ENCODE measurements at places on chromosomes 13 and 19.

DNA sequence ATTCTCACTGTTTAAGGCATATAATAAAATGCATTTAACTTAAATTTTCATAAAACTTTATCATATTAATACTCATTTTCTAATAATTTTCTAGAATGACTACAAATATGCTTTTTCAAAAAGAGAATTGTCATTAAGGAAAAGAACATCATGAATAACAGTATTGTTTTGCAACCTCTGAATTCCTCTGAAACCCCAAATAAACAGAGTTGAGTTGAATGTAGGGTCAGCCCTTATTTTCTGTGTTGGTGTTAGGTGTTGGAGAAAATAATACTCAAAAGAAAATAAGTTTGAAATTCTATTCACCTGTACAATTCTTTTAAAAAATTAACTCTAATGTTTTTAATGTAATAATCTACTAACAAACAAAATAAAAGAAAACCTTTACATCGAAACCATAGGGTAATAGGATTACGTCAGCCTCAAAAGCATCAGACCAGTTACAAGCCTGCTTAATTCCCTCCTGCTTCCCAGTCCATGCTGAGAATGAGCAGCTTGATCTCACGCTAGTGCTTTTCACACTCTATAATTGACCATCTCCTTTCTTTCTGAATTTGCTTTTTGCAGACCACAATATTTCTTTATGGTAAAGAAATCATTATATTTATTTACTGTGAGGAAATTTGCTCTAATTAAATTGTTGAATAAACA lies 160.9 kb downstream of the PCDH9 start:
- DNase-seq = no peak

GRCh38 chr19:32876919-32877285 lies 7.3 kb upstream of the SLC7A9 start:
- no peak for DNase-seq

DNA sequence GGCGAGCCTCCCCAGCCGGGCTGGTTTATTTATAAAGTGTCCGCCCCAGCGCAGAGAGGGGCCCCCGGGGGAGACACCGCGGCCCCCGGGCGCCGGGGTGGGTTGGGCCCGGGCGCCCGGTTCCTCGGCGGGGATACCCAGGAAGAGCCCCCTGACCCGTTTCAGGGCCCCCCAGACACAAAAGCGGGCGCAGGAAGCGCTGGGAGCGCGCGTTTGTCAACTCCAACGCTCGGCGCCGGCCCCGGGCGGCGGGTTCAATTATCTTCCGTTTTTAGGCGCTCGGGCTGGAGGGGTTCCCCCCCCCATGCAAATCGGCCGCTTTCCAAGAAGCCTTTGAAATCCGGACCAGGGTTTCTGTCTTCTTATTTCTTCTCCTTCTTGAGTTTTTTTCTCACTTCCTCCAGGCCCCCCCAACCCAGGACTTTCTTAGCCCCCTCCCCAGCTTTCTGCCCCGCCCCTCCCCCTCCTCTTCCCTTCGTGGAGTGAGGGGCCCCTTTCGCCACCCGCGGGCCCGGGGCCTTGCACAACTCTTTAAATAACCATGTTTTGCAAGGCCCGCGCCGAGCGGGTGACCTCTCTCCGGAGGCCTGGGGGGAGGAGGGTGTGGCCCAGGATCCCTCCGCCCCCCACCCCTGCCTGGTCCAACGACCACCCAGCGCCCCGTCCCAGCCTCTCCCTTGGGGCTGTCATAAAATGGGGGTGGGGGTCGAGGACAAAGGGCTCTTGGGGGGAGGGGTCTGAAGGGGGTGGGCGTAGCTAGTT lies 935 bp downstream of the ARID3A start:
- no peak for DNase-seq

GRCh38 chr13:75458696-75459422 lies 23.1 kb downstream of the TBC1D4 start:
- DNase-seq = no peak

DNA sequence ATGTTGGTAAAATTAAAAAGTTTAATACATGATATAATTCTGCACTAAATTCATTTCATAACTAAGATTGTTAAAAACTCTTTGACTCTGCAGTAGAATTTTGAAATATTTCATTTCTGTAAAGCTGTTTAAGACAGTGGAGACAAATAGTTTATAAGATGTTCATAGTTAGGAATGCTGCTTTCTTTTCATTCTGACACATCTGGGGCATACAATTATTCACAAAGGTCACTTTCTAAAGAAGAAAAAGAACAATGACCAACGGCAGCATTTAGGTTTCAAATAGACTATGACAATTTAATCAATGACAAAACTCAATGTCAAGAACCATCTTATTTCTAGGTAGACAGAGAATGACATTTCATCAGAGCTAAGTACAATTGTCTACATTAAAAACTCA lies 1422.1 kb downstream of the PCDH9 start:
- no peak for DNase-seq

DNA sequence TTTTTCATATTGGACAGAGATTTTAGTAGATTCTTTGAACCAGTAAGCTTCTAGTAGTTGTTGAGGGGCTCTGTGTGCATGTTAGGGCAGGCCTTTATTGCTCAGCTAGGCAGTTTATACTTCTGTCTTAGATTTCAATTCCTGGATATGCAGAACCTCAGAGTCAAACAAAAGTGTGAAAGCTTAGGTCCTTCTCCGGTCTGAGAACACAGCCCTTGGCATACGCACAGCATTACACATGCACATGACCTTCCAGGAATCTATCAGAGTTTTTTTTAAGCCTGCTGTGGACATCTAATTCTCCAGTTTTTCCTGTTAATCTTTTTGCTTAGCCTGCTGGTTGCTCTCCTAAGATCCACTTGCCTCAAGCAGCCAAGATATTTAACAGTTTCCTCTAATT lies 77.9 kb upstream of the KL start:
- no peak for DNase-seq

DNA sequence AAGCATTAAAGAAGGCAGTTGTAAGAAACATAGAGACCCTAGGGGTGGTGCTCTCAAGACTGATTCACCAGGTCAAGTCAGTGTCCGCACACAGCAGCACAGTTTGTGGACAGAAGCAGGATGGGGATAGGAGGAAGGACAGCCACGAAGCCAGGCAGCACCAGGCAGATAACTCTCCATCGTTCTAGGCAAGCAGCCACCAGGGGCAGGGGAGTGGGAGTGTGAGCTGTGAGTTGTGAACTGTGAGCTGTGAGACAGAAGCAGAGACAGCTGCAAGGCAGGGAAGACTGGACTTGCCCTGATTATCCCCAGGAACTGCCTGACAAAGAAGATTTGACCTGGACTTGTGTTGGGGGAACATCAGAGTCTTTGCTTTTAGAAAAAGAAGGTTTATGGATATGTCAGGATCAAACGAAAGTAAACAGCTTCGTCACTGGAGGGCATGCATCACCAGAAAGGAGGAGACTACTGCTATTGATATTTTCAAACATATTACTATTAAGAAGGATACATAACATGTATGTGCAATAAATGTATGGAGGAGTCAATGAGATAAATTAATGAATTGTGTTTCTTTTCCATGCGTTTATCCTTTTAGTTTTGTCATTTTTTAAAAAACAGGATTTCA lies 286.1 kb downstream of the IRS2 start:
- DNase-seq = no peak

DNA sequence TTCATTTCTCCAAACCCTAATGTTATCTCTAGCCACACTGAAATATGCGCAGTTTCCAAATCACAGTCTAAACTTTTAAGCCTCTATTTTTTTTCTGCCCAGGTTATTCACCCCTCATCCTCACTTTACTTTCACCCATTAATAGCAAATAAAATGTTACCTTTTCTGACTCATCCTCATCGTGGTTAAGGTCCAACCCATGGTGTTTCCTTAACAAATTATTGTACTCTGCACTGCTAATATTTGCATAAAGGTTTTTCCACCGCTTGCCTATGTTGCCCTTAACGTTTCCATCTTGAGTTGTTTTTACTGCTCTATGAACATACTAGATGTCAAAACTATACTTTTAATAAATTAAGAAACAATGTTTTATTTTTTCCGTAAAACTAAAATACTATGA lies 780.9 kb upstream of the KLHL1 start:
- no peak for DNase-seq

GRCh38 chr13:106911627-106912026 lies 343.7 kb upstream of the ARGLU1 start:
- DNase-seq = no peak

DNA sequence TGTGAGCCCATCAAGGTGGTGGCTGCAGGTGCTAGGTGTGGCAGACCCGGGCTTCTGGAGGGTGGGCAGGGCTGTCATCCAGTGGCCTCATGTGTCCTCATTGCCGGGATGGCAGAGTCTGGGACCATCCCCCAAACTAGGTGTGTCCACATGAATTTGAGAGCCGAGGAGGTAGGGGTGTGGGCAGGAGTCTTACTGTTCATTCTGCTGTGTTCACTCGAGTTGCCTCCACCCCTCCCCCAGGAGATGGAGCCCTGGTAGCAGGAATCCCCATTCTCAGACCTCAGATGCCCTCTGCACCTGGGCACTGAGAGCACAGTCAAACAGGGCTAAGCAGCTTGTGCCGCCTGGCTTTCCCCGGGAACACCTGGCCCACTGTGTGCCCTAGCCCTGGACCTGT lies 22.4 kb downstream of the NAXD start:
- no peak for DNase-seq

- no peak for DNase-seq
Observed at GRCh38 chr13:62309904-62310303, 894.3 kb upstream of the PCDH20 start.

DNA sequence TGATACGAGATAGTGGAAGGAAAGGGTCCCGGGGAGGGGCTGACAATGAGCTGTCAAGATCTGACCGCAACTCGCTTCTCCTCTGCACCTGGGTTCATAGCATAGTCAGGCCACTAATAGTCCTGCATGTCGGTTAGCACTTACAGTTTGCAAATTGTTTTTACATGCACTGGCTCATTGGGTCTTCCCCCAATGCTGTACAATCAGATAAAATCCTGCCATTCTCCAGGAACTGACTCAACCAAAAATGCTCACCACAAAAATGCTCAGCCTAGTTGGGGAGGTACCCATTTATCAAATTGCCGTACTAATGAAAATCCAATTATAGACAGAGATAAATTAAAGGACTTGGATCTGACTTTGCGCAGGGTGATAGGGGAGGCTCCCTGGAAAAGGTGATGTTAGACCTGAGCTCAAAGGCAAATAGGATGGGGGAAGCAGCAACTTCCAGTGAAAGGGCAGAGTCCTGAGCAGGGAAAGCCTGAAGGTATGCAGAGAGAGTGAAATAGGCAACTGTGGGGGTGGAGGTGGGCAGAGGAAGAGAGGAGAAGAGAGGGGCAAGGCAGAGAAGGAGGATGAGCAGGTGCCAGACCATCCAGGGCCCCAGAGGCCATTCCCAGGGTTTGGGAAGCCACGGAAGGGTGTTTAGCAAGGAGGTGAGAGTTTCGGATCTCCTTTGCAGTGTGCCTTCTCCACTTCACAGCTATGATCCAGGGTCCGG lies 326.1 kb upstream of the TSHZ3 start:
- no peak for DNase-seq

DNA sequence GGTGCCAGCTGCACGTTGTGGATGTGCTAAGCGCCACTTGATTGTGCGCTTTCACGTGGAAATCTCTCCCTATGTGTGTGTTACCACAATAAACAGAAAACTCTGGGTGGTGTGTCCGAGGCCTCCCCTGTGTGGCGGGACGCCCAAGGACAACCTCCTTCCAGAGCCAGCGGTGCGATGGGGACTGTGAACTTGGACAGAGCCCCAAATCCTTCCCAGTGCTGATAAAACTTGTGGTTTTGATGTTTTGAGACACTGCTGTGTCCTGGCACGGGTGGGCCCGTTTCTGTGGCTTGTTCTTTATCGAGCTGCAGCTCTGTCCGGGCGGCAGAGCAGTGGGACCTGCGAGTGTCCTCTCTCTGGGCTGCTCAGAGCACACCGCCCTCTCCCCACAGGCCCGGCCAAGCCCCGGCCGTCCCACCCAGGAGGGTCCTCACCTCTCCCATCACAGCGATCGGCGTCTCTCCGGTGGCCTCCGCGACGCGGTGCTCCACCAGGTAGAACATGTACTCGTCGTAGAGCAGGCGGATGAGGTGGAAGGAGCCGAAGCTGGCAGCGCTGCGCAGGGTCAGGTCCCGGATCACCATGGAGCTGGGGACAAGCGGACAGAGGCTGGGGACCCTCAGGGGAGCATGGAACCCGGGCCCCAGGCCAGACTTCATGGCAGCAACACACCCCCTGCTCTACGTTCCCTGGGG lies 18.8 kb upstream of the RANBP3 start:
- DNase-seq = no peak

DNA sequence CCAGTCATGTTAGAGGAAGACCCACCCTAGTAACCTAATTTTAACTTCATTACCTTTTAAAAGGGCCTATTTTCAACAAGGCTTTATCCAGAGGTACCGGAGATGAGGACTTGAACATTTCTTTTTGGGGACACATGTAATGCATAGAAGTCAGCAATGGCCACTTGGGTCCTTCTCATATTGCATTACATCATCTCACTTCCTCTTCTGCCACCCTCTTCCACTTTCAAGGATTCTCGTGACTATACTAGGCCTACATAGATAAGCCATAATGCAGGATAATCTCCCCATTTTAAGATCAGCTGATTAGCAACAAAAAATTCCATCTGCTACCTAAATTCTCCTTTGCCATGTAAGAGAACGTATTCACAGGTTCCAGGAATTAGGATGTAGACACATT lies 557.2 kb downstream of the KCTD12 start:
- DNase-seq = no peak

DNA sequence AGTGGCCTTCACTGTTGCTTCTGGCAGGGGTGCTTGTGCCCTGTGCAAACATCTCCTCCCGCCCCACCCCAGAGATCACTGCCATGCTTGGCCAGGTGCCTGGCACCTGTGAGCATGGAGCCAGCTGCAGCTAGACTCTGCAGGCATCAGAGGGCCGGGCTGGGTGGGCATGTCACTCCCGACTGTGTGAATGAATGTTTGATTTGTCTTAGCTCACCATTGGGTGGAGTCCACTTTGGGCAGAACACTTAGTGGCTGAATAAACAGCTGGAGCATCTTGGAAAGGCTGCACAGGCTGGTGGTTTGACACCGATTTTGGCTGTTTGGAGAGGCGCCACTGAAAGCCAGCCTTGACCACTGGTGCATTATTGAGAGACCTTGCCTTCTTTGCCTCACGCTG lies 267.3 kb downstream of the DLEU7 start:
- DNase-seq = no peak

DNA sequence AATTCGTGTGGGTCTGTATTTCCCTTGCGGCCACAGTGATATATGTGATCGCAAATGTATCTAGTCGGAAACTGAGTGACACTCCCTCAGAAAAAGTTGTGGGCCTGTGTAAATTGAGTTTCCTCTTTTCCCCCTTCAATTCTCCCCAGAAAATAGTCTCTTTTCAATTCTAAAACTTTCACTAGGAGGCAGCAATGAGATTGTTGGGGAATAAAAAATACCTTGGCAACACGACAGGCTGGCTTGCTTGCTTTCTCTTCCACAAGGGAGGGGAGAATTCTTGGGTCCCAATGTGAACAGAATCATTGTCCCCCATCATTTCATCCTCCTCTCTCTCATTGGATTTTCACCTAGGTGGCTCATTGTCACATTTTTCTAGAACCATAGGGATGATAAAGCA lies 3.7 kb upstream of the SOX21 start:
- no peak for DNase-seq

DNA sequence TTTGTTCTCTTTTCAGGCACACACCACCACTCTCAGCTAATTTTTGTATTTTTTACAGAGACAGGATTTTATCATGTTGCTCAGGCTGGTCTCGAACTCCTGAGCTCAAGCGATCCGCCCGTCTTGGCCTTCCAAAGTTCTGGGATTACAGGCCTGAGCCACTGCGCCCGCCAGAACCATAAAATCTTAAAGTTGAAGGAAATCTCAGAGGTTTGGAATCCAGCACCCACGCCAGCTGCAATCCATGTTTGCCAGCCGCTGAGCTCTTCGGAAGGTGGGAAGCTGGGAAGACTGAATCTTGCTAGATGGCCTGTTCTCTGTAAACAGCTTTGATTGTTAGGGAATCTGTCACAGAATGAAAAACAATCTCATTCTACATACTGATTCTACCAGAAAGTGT lies 38.5 kb downstream of the SPATA13 start:
- DNase-seq = no peak

All from CD4-positive, alpha-beta T cell treated with Interleukin-10 for 1 hour (primary cell).